ENCODE measurements at places on chromosomes 16 and 17.

- DNase-seq: no peak
These were observed 9.1 kb downstream of the CEP20 start for GRCh38 chr16:15879255-15879811.

DNA sequence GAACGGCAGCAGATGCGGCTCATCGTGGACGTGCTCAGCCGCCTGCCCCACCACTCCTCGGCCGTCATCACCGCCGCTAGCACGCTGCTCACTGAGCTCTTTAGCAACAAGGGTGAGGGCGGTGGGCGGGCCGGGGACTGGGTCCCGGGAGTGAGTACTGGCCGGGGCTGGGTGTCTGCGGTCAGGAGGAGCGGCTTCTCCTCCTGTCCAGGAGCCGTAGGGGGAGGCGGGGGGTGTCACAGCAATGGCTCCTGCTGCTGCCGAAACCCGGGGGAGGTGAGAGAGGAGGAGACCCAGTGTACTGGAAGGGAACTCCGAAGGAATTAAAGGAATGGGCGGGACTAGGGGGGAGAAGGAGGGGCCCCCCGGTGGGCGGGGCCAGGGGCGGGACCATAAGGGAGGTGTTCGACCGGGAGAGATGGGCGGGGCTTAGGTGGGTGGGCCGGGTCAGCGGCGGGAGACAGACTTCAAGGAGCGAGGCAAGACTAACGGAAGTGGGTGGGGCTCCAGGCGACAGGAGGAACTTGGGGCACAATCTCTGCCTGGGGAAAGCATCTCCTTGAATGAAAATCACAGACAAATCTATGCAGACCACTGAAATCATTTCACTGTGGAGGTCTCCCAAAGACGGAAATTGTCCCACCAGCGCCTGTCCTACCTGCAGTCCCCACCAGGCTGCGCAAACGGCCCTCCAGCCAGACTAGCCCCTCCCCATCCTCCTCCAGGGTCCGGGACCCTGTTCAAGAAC is 2.4 kb downstream of the NAGS start:
- DNase-seq: peak; percentile 98

GRCh38 chr16:2288726-2289125 is 20.8 kb upstream of the RNPS1 start:
- DNase-seq: no peak

GRCh38 chr16:17607075-17607509 is 136.3 kb upstream of the XYLT1 start:
- DNase-seq: no peak

DNA sequence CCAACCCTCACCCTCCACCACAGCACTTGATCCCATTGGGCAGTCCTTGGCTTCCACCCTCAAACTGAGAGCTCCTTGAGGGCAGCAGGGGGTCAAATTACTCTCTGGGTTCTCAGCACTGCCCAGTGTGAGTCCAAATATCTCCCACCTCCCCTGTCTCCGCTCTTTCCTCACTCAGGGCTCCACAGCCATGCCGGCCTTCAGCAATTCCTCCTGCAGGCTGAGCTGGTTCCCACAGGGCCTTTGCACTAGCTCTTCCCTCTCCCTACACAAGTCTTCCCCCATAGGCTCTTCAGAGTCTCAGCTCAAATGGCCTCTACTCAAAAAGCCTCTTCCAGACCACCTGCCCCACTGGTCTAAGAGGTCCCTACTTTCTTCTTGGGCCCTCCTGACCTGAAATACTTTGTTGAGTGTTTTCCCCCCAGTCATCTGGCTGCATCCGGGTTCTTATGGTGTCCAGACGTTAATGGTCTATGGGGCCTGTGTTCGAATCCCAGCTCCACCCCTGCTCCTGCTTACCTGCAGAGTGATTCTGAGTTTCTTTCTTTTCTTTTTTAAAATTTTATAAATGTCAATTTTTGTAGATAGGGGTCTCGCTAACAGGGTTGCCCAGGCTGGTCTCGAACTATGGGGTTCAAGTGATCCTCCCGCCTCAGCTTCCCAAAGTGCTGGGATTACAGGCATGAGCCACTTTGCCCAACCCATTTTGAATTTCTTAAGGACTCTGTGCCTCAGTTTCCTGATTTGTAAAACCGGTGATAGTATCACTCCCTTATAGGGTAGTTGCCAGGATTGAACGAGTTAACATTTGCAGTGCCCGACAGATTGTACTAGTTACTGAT is 973 bp upstream of the IL4R start:
- DNase-seq: no peak

DNA sequence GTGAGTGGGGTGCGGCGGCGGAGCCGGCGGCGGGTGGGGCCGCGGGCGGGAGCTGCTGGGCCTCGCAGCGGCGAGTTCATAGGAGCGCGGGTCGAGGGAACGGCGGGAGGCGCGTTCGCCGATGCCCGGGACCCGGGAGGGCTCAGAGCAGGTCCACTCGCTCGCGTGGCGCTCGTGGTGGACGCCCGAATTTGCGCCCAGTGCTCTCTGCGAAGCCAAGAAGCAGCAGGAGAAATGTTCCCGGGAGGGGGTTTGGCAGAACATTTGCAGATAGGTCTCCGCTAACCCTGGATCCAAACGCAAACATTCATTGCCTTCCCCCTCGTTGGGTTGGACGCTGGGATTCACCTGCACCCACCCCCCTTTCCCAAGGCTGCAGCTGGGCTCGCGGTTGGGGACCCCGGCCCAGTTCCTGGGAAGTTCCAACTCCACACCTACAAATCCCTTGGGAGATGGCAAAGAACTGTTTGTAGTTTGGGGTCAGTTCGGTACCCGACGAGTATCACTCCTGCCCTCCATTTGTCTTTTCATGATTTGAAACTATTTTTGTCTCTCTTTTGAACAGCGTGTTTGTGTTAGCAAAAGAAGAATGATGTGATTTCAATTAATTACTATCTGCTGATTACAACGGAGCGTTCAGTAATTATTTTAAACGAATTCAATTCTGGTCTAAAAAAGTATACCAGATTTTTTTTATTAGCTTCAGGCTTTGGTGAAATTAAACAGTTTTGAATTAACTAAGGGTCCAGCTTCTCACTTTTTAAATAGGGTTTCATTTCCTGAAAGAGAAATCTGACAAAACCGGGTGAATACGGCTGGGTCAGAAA is 2.3 kb downstream of the NTN1 start:
- no peak for DNase-seq

DNA sequence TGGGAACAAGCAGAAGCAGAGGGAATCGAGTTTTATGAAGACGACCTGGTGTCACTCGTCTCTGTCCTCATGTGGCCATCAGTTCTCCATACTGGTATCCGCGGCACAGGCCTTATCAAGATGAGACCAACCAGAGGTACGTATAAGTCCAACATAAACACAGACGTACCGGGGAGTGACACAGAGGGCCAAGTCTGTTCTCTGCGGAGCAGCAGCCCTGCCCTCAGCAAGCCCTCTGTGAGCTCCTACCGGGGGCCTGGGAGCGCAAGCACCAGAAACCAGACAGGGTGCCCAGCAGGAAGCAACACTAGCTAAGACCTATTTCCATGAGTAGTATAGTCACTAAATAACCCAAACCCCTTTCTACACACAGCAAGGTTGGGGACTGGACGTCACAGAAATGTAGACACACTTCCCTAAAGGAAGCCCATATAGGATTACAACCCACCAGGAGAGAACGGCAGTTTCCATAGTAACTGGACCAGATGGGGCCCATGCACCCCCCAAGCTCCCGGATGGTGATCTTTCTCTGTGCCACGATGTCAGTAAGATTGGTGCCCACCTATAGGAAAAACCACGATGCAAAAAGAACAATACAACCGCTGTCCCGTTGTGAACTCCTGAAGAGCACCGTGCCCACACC is 911 bp downstream of the ARL16 start:
- no peak for DNase-seq

DNA sequence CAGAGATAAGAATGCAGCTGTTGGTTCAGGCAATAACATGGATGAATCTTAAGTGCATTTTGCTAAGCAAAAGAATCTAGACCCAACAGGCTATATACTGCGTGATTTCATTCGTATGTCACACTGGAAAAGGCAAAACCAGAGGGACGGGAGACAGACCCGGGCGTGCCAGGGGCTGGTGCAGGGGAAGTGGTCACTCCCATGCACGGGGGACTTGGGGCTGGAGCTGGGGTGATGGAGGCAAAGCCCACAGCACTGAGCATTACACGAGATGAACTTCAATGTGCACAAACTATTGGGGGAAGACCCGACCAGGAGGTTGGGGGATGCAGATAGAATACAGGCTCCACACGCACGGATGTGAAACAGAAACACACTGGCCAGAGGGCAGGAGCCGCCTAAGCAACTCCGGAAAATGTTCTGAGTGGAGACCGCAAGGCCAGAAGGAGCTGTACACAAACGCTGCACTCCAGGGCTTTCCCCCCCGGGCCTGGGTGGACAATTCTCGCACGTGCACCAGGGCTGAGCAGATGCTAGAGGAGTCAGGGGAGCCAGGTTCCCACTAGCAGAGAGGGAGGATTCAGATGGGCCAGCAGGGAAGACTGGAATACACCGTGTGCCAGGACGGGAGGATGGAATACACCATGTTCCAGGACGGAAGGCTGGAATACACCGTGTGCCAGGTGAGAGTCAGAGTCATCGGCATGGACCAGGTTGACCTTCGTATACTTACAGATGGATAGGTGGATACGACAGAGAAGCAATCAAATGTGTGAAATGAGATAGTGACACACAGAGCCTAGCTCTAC is 11.3 kb downstream of the LMF1 start:
- DNase-seq: no peak

GRCh38 chr16:81767987-81768592 is 11.0 kb upstream of the PLCG2 start:
- peak; percentile 22 for DNase-seq

DNA sequence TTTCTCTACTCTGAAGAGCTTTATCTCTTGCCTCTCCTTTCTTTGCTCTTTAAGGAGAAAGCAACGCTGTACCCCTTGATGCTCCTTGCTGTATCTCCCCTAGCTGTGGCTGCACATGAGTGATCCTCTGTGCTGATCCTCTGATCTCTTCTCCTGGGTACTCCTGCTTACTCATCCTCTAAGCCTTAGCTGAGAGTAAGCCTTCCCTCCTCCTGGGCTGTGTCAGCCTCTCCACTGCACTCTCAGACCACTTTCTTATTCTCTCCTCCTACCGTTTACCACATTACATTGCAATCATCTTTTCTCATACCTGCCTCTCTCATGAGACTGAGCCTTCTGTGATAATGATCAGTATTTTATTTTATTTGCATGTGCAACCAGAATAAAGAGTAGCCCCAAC is 25.1 kb downstream of the SOX9 start:
- no peak for DNase-seq

DNA sequence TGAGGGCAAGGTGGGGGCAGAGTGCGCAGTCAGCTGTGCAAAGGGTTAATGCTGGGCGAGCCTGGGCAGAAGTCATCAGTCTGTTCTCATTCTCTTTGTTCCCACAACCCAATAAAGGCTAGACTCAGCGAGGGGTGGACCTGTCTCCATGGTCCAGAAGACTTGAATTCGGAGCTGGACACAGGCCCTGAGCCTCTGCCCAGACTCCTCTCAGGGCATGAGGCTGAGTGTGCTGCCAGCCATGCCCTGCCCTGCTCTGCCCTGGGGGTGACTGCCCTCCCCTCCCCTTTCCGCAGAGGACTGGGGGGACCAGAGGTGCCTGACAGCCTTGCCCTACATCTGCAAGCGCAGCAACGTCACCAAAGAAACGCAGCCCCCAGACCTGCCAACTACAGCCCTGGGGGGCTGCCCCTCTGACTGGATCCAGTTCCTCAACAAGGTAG is 54.5 kb downstream of the MRC2 start:
- no peak for DNase-seq

- DNase-seq: no peak
These were observed 536.7 kb upstream of the HSBP1 start for GRCh38 chr16:83271123-83271522.

GRCh38 chr16:86387468-86388440 is 122.6 kb upstream of the FOXF1 start:
- DNase-seq: no peak

- no peak for DNase-seq
These were observed 36.9 kb downstream of the C17orf75 start for GRCh38 chr17:32305049-32305448.

GRCh38 chr16:2026461-2027023 is at the start of gene NHERF2:
NHERF2 (plus strand) TSS chr16:2026902; CDS start chr16:2027006, 104 bp downstream.
- DNase-seq: no peak

DNA sequence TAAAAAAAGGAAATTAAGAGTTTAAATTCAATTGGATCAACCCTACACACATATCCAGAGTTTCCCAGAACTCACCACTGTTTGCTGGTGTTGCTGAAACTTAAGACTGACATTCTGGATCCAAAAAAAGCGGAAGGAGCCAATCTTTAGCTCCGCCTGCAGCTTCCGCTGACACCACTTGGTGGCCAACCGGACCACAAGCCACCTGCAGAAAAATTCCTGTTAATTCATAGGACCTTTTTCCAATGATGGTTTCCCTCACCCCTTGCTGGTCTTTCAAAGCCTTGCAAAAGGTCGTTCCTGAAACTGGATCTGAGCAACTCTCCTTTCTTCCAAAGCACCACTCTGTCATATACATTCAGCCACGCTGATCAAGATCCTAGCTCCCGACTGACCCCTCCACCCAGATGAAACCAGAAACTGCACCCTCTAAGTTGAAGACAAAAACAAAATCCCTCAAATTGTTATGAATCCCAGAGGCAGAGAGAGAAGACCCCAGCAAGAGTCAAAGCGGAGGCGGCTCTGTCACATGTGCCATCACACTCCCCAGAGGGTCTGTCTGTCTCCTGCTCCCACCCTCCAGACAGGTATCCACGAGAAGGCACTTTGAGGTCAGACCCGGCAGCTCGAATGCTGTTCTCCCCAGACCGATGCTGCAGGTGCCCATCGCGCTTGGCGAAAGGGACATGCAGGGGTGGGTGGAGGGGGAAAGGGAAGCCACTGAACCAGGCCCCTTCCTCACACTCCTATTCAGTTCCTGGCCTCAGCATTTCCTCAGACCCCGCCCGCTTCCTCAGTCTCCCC is 773 bp downstream of the BLTP2 start:
- DNase-seq: peak; percentile 16

GRCh38 chr17:46836500-46836899 is 14.9 kb upstream of the WNT9B start:
- no peak for DNase-seq

DNA sequence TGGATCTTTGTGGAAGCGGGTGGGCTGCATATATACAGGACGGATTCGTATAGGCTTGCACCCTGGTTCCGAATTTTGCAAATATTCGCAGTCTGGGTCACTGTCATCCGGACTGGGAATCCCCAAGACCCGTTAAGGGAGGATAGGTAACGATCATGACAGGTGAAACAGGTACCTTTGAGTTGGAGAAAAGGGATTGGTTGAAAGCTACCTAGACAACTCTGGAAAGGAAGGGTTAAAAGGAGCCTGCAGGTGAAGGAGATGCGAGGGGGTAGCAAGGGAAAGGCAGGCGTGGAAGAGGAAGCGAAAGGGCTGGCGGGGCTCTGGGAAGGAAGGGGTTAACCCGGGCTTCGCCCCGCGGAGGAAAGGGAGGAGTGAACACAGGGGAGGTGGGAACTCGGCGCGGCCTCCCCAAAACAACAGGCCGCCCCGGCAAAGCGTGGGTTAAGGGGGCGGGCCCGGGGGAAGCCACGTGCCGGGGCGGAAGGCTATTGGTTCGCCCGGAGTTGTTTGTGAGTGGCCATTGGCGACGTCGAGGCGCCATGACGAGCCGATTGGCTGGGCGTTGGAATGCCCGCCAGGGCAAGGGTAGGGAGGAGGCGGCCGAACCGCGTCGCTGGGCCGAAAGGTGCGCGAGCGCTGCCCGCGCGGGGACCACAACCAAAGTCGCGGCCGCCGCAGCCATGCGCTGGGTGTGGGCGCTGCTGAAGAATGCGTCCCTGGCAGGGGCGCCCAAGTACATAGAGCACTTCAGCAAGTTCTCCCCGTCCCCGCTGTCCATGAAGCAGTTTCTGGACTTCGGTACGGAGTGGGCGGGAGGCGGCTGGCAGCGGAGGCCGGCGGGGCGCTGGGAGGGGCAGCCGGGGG is at the start of gene PDK2:
PDK2 (plus strand) TSS at position 599 of the 867 bp plus-strand sequence; CDS start at position 684, 85 bp downstream.
- DNase-seq: peak; percentile 98

GRCh38 chr16:86092586-86093480 is 193.9 kb downstream of the IRF8 start:
- no peak for DNase-seq

Data from NCI-H1436 (cell line).